ENCODE measurements at places on chromosomes 3 and 15.

GRCh38 chr15:101359365-101359947, 64.4 kb upstream of the SNRPA1 start:
- DNase-seq: no peak

GRCh38 chr15:91921188-91921842, 67.8 kb downstream of the SLCO3A1 start:
- peak; percentile 42 for DNase-seq

- DNase-seq: no peak
Observed at GRCh38 chr15:51313074-51313393, 25.4 kb downstream of the CYP19A1 start.

DNA sequence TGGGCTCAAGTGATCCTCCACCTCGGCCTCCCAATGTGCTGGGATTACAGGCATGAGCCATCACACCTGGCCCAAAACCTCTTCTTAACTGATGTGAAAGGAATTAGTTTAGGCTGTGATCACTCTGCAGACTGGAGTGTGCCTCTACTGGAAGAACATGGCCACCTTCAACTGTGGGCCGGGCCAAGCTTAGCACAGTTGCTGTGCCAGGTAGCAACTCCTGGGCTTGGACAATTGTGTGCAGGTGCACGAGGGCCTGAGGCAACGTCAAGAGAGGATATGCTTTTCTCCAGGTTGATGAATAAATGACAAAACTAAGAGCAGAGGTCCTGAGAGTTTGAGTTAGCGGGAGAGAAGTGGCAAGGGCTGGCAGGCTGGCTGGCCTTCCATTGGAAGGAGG, 6.5 kb downstream of the FAH start:
- no peak for DNase-seq

DNA sequence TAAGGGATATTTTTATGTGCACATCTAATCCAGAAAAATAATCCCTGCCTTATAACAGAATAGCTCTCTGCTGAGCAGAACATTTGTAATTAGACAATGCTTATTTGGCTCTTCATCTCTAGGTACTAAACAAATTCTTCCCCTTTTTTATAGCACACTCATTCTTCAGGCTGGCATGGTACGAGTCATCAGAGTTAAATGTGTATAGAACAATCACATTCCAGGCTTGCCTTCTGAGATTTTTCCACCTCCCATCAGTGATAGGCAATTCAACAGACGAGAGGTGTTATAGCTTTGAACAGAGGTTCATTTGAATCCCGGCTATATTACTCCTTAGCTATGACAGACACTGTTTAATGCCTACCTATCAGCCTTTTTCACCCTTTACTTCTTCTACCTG, 21.4 kb upstream of the SPPL2A start:
- no peak for DNase-seq

DNA sequence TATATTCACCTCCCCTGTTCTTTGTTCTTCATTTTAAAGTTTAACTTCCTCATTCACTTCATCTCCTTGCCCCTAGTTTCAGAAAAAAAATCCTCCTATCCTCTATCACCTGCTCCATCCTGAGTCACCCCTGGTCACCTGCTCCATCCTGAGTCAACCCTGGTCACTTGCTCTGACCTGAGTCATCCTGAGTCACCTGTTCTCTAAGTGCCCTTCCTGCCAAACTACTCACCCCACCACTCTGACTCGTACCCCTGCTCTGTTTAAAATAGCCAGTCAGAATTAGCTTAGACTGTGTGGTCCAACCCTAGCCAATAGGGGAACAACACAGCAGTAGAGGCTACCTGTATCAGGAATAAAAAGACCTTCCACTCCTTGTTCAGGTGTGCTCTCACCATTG, 716.9 kb downstream of the ZBBX start:
- DNase-seq: no peak

- DNase-seq: no peak
Observed at GRCh38 chr3:69791919-69792399, 52.7 kb downstream of the MITF start.

DNA sequence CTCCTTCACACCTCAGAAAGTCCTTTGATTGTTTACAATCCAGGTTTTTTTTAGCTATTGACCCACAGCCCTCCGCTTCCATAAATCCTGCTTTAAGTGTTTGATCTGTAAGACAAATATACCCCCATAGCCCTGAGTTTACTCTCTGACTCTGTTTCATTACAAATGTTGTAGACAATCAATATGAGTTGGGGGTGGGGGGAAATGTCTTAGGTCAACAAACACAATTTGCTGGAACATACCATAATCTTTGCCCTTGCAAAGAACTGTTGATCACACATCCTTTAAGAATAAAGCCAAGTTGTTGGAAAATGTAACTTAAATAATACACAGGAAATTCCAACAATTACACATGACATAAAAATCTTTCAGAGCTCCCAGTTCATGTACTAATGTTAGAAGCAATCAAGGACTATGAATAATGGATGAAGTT, 301.8 kb upstream of the SEMA6D start:
- no peak for DNase-seq

DNA sequence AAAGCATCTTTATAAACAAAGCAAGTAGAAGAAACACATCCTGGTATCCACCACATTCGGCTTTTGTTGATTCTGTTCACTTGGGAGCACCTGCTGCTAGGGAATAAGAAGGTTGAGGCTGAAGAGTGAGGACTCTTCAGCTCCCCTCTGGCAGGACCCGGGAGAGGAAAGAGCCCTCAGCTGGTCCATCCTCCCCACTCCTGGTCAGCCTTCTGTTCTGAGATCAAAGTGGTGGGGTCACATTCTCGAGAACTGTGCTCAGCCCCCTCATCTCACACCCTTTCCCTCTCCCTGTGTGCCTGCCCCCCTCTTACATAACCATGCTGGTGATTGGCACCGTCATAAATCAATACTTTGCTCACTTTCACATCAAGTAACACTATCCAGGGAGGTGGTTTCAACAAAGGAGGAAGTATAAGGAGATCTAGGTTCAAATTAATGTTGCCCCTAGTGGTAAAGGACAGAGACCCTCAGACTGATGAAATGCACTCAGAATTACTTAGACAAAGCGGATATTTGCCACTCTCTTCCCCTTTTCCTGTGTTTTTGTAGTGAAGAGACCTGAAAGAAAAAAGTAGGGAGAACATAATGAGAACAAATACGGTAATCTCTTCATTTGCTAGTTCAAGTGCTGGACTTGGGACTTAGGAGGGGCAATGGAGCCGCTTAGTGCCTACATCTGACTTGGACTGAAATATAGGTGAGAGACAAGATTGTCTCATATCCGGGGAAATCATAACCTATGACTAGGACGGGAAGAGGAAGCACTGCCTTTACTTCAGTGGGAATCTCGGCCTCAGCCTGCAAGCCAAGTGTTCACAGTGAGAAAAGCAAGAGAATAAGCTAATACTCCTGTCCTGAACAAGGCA, at the start of gene NR1I2:
Gene NR1I2 (plus strand): TSS at position 772 of the 869 bp plus-strand sequence.
- DNase-seq: no peak

GRCh38 chr3:82676356-82677026, 915.0 kb upstream of the GBE1 start:
- DNase-seq: no peak

DNA sequence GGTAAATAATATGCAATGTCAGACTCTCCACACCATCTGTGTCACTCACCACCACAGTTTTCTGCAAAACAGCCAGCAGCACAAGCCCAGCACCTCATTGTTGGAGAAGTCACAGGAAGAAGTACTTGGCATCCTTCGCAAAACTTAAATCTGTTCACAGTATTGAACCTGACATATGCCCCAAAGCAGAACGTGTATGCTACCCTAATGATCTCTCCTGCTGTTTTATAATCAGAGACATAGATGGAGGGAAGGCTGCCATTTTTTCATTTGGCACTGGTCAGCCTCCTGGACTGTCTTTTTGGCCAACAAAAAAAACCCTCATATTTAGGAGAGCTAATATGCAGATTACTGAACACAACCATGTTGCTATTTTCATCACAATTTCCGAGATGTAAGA, 1272.9 kb downstream of the ROBO1 start:
- no peak for DNase-seq

DNA sequence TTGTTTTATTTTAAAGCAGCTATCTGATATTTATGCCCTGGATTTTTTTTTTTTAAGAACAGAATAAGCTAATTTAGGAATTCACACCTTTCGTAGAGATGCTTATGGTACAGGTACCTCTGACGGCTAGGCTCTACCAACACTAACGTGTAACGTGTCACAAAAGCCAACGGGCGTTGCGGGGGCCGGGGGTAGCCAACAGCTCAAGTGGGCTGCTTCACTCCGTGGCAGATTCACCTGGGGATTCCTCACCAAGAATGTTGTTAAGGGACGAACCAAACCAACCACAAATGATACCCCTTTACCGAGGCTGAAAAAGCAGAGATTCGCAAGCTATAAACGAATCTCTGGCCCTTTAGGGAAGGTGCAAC, 1.0 kb downstream of the TMCC1 start:
- DNase-seq: no peak

DNA sequence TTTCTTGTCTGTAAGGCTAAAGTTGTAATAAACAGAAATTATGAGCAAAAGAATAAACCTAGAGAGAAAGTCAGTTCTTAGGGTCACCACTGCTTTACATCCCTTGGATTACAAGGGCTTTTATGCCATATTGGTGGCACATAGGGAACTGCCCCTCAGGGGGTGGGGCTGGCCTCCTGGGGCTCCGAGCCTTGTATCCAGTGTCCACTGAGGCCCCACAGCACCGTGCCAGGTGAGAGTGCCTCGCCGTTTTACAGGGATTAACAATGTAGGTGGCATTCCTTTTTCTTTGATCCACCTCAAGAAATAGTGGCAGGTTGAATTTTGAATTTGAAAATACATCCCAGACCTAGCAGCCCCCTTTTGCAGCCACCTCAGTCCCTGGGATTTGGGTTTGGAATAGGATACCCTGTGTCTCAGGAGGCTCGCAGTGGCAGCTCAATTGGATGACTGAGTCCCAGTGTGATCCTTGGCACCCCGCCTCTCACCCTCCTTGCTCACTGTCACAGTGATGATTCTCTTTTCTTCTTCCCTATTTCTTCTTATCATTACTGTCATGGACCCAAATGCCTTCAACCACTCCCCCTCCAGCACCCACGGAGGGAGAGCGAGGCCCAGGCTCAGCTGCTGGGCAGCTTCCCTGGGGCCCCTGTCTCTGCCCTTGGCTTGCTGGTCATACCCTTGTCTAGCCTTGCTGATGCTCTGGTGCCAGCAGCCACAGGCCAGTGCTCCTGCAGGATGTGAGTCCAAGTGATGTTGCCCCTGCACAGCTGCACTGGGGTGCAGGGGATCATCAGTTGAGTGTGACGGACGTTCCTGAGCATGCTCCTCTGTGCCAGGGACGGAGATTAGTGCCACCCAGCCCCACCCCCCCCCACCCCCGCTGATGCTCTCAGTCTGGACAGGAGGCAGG, 137.9 kb downstream of the DNAJB8 start:
- DNase-seq: no peak

Data from CD4-positive, alpha-beta T cell treated with Interleukin-1 beta for 1 hour (primary cell).